ENCODE measurements at places on chromosomes 2 and 18.

DNA sequence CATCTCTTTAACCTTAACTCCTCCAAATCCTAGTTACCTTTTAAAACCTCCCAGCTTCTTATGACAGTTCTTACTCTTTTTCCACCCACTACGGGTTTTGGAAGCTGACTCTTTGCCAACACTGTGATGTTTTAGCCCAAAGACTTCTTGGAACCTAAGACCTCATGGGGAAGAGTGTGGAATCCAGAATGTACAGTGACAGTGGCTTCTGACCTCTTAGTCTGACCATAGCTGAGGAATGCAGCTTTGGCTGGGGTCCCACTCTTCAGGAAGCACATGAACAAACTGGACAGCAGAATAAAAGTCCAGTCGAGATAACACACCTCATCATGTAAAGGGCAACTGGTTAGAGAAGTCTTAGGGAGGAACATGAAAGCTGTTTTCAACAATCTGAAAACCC is 161.1 kb upstream of the PKDCC start:
- peak; percentile 39 for DNase-seq

GRCh38 chr2:381941-382727 is 94.2 kb upstream of the ALKAL2 start:
- no peak for DNase-seq

DNA sequence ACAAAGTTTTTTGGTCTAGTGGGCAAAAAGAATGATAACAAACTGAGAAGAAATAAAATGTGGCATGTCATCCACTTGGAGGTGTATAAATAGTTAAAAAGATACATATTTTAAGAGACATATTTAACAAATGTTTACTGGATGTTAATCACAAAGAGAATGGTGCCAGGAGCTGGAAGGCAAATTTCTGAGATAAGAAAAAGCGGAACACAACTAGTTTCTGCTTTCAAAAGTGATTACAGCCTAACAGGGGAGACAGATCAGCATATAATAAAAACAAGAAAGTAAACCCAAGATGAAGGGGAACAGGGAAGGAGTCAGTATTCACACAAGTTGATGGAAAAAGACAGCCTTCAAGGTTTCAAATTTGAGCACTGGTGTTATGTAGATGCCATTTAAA is 91.3 kb downstream of the OLA1 start:
- DNase-seq, result no peak

DNA sequence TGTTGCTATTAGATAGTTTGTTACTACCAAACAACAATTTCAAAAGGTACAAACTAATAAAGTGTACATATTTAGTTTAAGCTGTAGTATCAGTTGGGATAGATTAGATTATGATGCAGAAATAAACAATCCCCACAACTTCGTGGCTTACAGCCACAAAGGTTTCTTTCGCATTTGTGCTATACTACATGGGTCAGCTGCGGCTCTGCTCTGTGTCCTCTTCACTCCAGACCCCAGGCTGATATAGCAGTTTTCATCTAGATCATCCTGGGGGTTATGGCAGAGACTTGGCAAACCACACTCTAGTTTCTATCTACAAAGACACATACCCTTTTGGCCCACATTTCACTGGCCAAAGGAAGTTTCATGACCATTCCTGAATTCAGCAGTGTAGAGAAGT is 108.0 kb upstream of the SP5 start:
- no peak for DNase-seq

DNA sequence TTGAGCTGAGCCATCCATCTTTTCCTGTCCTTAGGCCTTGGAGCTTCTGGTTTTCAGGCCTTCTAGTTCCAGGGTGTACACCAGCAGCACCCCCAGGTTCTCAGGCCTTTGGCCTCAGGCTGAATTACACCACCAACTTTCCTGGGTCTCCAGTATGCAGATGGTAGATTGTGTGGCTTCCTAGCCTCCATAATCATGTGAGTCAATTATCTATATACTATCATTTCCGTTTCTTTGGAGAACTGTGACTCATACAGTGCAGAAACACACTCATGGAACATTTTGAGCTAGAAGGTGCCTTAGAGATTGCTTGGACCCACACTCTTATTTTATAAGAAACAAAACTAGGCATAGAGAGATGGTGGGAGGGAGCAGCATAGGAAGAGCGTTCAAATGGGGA is 167.4 kb downstream of the NCK2 start:
- DNase-seq, result no peak

DNA sequence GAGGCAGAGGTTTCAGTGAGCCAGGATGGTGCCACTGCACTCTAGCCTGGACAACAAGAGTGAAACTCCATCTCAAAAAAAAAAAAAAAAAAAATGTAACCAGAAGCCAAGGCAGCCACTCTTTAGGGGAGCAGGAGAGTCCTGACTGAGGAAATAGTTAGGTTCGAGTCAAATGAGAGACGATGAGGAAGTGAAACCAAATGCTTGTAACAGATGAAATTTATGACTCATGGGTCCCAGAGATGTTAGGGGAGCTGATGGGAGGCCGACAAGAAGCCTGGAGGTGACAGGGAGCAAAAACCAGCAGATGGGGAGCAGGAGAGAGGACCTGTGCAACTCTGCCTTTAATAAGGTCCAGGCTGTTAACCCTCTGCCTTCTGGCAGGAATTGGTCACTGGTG is 756.1 kb upstream of the DDX18 start:
- no peak for DNase-seq

- no peak for DNase-seq
Measured at GRCh38 chr2:98849113-98849512, 86.9 kb downstream of the CRACDL start.

DNA sequence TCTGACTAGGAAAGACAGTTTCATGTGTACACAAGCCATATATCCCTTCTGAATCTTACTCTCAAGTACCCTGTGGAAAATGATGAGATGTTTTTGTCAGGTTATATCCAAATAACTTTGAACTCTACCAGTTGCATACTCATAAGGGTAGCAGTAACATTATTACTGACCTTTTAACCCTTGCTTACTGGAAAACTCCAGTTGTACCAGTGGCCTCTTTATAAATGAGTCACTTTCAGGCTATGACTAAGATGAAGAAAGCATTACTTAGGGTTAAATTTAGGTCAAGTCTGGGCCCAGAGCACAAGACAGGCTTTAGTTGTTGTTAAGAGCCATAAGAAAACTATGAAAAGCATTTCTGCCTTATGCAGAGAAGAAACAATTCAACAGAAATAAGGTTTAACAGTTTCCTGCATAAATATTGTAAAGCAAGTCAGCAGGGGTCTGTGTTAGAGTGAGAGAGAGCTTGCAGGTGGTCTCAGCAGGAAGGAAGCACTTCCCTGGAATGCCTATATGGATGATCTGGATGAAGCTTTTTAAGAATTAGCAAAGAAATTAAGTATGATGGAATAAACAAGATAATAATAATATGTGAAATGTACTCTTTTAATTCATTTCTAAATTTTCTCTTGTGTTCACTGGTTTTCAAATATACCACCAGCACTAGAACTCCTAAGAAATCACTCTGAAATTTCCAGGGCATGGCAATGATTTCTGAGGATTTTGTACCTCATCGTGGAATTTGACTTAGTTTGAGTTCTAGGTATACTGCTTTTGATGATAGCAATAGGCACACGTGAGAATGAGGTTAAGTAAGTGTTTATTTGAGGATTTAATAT is 126.6 kb downstream of the UBE2E3 start:
- DNase-seq, result no peak

- no peak for DNase-seq
Measured at GRCh38 chr2:64101141-64101591, 43.1 kb downstream of the PELI1 start.

- DNase-seq, result peak; percentile 79
Measured at GRCh38 chr2:186590759-186591505, 1.1 kb downstream of the ITGAV start.

GRCh38 chr2:138237667-138238384 is 263.7 kb upstream of the SPOPL start:
- DNase-seq, result no peak

GRCh38 chr2:242052421-242052820 is 182.9 kb downstream of the RTP5 start:
- DNase-seq, result no peak

DNA sequence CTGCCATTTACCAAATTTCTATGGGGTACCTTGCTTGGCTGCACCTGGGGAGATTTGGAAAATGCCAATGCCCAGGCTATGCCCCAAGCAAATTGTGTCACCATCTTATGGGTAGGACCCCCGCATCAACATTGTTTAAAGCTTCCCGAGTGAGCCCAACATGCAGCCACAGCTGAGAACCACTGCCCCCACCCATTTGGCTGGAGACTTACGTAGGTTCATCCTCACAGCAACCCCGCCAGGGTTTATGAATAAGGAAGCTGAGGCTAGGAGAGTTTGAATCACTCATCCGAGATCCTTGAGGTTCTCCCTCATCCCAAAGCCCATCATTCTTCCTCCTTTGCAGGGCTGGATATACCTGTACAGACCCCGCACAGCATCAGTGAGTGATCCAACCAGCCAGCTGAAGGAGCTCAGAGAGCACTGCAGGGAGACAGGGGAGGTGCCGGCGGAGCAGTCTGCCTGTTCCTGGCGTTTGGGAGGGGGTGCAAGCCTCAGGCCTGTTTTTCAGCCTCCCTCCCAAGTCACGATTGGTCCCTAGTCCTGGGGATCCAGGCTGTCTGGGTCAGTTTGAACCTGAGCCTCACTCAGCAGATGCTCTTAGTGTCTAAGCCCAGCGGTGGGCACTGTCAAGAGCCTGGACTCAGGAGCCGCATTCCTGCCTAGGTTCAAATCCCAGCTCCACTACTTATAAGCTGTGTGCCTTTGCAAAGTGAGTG is 164.9 kb downstream of the SMAD7 start:
- DNase-seq, result no peak

DNA sequence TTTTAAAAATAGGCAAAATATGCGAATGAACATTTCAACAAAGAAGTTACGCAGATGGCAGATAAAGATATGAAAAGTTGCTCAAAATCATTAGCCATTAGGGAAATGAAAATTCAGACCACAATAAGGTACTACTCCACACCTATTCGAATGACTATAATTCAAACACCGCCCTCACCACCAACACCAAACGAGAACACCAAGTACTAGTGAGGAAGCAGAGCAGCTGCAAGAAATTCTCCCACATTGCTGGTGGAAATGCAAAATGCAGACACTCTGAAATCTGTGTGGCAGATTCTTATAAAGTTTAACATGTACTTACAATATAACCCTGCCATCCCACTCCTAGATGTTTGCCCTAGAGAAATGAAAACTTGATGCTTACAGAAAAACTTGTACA is 17.3 kb upstream of the PRKCE start:
- no peak for DNase-seq

DNA sequence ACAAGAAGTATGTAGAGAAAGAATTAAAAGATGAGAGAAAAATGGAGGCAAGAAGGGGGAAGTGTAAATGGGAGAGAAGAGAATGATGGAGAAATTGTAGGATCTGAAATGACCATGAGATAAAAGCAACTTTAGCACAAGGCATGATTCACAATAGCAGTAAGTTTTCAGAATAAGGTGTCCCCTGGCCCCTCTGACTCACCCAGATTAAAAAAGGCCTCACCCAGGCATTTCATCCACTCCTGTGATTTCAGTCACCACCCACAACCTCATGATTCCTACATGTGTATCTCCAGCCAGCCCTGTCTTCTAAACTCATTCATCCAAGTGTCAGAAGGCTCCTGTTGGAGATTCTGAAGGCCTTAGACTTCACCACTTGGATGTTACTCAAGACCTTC is 56.6 kb downstream of the SP100 start:
- DNase-seq, result no peak

- no peak for DNase-seq
Measured at GRCh38 chr18:2147476-2148230, 423.7 kb downstream of the METTL4 start.

DNA sequence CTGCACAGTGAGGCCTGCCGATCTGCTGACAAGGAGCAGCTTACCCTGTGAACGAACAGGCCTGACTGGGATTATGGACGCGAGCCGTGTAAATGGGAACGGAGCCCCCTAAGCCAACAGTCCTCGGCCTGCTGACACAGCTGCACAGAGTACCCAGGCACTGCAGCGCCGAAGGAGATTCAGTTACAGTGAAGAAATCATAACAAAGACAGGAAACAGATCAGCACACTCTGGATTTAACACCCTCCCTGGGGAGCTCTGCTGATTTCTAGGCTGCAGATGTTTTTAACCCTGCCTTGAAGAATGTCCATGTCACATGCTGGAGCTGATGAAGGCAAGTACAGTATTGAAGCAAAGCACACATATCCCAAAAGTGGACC is 43.4 kb downstream of the COLEC12 start:
- peak; percentile 64 for DNase-seq

GRCh38 chr2:219627103-219628100 is at the start of gene SLC4A3:
Gene SLC4A3, plus strand, starts transcription at chr2:219627630. Its CDS starts 363 bp downstream, at chr2:219627993.
- no peak for DNase-seq

GRCh38 chr2:113080134-113080533 is 12.4 kb downstream of the IL1F10 start:
- DNase-seq, result peak; percentile 29

GRCh38 chr18:49861659-49862058 is 48.3 kb upstream of the ACAA2 start:
- no peak for DNase-seq

- DNase-seq, result no peak
Measured at GRCh38 chr2:151552287-151552686, 142.6 kb downstream of the RIF1 start.

GRCh38 chr2:220466251-220466691 is 838.8 kb downstream of the SLC4A3 start:
- DNase-seq, result no peak

GRCh38 chr2:191942090-191942738 is 95.3 kb upstream of the CAVIN2 start:
- no peak for DNase-seq

DNA sequence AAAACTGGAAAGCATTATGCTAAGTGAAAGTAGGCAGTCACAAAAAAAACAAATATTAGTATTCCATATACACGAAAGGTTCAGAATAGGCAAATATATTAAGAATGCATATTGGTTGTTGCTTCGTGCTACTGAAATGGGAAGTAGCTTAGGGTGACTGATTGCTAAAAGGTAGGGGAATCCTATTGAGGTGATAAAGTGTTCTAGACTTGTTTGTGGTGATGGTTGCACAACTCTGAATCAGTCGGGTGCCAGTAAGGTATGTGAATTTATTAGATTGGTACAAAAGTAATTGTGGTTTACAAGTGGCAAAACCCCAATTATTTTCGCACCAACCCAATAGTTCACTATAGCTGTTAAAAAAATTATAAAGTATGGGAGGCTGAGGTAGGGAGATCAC is 20.7 kb downstream of the USP34 start:
- DNase-seq, result no peak

- no peak for DNase-seq
Measured at GRCh38 chr2:181459621-181460021, 2.4 kb downstream of the ITGA4 start.

GRCh38 chr2:127469051-127469450 is 50.8 kb downstream of the PROC start:
- DNase-seq, result no peak
